ENCODE measurements at places on chromosomes 6 and 20.

- H3K27me3 ChIP-seq: no peaks in the 10 kb centered on the region
- DNase-seq: no peak
- H3K27ac ChIP-seq: no peak overlapping the region
- no peaks in the 10 kb centered on the region for H3K36me3 ChIP-seq
- no peak overlapping the region for H3K4me3 ChIP-seq
- H3K4me1 ChIP-seq: no peaks in the 10 kb centered on the region
Observed at GRCh38 chr6:72348926-72349325, 272.9 kb upstream of the KCNQ5 start.

GRCh38 chr6:159594750-159595117 is 98.3 kb downstream of the SOD2 start:
- DNase-seq: no peak
- no peaks in the 10 kb centered on the region for H3K36me3 ChIP-seq
- H3K27ac ChIP-seq: no peak overlapping the region
- H3K4me1 ChIP-seq: no peaks in the 10 kb centered on the region

GRCh38 chr6:144564202-144564601 is 279.1 kb downstream of the UTRN start:
- no peak for DNase-seq
- H3K4me3 ChIP-seq: no peak overlapping the region
- H3K27me3 ChIP-seq: no peaks in the 10 kb centered on the region

GRCh38 chr6:34145161-34146020 is 496 bp downstream of the GRM4 start:
- peak overlapping the region; percentile 40 for H3K4me3 ChIP-seq
- H3K27me3 ChIP-seq: peaks cover 17% of the 10 kb centered on the region
- no peaks in the 10 kb centered on the region for H3K4me1 ChIP-seq
- H3K27ac ChIP-seq: no peak overlapping the region

GRCh38 chr6:37660317-37660716 is 37.4 kb downstream of the MDGA1 start:
- no peaks in the 10 kb centered on the region for H3K27me3 ChIP-seq
- no peaks in the 10 kb centered on the region for H3K4me1 ChIP-seq
- H3K4me3 ChIP-seq: no peak overlapping the region

DNA sequence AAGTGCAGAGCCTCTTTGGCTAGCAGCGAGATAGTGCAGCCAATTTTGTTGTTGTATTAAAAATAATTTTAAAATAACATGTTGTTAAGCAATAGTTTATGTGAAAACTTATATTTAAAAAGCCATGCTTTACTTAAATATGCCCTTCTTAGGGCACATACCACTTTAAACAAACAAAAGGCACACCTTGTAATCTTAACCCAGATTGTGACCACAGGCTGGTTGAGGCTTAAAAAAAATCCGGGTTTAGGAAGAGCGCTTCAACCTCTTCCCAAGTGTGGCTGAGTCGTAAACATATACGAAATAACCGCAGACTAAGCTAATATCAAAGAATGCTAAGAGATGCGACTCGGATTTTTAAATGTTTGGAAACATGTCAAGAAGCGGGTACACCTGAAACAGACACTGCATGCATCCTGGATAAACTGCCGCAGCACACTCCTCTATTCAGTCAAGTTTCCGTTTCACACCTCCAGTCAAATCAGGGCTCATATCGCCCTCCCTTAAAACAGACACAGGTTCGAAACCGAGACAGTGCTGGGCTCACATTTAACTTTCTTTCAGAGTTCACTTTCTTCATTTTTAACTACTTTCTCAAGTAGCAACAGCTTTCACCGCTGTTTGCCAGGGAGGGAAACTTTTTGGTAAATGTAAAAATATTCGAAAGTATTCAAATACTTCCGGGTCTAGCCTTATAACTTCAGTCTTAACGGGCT is 1.5 kb downstream of the DEK start:
- peaks cover 40% of the 10 kb centered on the region for H3K4me1 ChIP-seq
- peak overlapping the region; percentile 87 for H3K4me3 ChIP-seq
- H3K27me3 ChIP-seq: no peaks in the 10 kb centered on the region
- peak overlapping the region; percentile 98 for H3K27ac ChIP-seq
- no peak for DNase-seq
- peaks cover 3% of the 10 kb centered on the region for H3K36me3 ChIP-seq
